ENCODE measurements at places on chromosomes 16 and 17.
A peak's percentile ranks its signal among the peaks of the same experiment; 100 is the strongest.

DNA sequence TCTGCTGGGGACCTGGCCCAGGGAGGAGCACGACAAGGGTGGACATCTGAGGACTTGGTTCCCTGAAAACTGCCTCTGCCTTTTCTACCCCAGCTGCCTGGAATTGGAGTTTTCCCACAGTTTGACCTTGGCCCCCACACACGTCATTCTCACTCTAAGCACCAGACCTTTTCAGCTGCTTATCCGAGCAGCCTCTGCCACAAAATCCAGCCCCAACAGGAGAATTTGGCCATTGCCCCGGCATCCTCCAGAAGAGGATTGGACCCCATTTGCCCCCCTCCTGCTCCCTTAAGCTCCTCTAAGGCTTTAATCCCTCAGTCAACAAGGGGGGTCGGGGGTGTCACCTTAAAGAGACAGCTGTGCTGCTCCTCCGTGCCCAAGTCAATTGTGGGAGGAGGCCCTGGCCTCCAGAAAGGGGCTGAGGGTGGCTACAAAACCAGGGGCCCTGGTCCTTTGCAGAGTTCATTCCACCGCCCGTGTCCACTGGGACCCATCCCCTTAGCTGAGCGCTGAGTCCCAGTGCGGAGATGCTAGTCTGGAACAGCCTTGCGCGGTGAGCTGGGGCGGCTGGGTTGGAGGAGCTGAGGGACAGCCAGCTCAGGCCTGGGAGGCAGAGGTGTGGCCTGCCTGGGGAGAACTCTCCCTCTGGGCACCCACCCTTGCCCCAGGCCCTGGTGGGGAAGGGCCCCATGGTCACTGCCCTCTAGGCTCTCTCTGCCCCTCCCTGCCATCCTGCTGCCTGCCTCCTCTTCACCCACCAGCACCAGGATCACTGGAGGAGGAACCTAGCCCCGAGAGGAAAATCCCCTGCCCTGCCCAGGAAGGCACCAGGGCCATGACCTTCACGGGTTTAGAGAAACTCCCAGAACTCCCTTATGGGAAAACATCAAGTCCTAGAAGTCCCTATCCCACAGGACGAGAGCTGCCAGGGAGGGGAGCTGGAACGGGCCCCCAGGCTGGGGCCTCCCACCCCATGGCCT is 18.8 kb downstream of the TTYH2 start:
- DNase-seq = no peak

- no peak for DNase-seq
These were observed 95.7 kb upstream of the AKTIP start for GRCh38 chr16:53598511-53599275.

- DNase-seq = no peak
These were observed 66.8 kb downstream of the BCAS3 start for GRCh38 chr17:60744355-60744966.

DNA sequence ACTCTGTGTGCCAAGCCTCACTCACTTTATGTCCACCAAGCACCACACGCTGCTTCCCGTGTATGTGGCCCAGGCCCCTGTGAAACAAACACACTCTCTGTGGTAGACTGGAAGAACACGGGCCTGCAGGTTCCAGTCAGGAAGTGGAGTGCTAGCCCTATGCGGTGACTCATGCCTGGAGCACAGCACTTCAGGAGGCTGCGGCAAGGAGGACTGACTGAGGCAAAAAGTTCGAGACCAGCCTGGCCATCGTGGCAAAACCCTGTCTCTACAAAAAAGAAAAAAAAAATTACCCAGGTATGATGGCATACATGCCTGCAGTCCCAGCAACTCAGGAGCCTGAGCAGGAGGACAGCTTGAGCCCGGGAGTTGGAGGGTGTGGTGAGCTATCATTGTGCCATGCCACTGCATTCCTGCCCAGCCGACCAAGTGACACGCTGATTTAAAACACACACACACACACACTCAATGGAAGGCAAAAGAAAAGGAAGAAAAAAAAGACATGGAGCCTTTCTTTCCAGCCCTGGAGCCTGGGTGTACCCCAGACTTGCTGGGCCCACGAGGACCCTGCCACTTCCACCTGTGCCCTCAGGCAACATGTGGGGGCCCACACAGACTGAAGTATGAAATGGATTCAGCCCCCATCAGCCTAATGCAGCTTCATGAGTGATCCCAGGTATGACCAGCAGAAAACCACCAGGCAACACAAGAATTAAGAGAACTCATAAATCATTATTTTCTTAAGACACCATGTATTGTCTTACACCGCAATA is 126.6 kb downstream of the ANKRD11 start:
- DNase-seq = peak; percentile 62

- no peak for DNase-seq
These were observed 131.8 kb downstream of the ABCC12 start for GRCh38 chr16:48024042-48024441.

- peak; percentile 83 for DNase-seq
These were observed at the start of gene NT5M for GRCh38 chr17:17303010-17303846. TSS of gene NT5M (plus strand) at chr17:17303373. CDS start at chr17:17303551, 178 bp downstream.

- no peak for DNase-seq
These were observed 4.8 kb downstream of the IGFALS start for GRCh38 chr16:1788708-1789100.

DNA sequence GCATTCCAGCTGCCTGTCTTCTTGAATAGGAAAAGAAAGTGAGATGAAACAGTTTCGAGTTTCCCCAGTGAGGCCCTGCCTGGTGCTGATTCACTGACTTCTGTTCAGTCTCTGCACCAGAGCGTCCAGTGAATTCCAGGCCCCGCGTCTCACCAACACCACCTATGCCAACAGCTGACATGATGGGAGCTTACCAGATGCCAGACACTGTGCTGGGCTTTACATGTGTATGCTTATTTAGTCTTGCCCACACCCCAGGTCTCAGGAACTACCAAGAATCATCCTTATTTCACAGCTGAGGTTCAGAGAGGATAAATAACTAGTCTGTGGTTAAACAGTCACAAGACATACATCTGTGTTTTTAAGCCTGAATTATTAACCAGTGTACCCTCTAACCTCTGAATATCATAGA is 29.1 kb upstream of the IRX6 start:
- peak; percentile 54 for DNase-seq

DNA sequence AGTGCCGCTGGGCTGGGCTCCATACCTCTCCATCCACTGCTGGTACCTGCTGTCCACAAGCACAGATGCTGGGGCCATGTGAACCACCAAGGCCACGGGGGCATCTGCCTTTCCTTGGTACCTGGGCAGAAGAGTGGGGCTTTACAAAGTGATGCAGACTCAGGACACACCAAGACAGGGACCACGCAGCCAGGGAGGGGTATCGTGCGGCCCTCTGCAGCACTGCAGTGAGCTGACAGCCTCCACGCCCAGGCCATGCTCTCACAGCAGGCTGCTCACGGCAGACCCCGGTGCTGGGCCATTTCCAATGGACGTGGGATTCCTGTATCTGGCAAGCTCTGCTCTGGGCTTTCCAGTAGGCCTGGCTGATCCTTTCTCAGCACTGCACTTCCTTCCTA is 14.4 kb downstream of the ELAC2 start:
- DNase-seq = no peak

GRCh38 chr16:18936727-18937340 is 10.6 kb upstream of the SMG1 start:
- no peak for DNase-seq

GRCh38 chr17:74851612-74852236 is 8.0 kb downstream of the GRIN2C start:
- DNase-seq = no peak

DNA sequence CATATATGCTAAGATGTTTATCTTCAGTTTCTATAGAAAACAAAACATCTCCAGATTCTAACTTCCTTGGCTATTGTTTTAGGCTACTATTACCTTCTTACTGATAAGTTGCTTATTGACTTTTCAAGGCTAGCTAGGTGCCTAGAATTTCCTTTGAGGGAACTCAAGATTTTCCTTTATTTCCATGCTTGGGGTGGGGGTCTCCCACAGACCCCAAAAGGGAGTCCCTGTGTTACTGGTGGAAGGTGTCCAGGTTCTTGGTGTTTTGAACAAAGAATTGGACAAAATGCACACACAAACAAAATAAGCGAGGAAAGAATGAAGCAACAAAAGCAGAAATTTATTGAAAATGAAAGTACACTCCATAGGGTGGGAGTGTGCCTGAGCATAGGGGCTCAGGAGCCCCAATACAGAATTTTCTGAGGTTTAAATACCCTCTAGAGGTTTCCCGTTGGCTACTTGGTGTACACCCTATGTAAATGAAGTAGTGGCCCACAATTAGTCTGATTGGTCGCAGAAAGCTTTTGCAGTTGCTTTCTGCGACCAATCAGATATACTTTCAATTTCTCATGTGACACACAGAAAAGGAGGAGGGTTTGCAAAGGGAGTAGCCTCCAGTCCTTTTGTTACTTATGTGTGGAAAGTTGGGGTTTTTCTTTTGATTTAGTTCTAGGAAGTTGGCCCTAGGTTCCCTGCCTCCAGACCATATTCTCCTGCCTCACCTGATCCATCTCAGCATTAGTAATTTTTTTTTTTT is 67.5 kb downstream of the MARF1 start:
- no peak for DNase-seq

GRCh38 chr17:78144147-78144719 is 2.0 kb upstream of the C17orf99 start:
- DNase-seq = peak; percentile 55

DNA sequence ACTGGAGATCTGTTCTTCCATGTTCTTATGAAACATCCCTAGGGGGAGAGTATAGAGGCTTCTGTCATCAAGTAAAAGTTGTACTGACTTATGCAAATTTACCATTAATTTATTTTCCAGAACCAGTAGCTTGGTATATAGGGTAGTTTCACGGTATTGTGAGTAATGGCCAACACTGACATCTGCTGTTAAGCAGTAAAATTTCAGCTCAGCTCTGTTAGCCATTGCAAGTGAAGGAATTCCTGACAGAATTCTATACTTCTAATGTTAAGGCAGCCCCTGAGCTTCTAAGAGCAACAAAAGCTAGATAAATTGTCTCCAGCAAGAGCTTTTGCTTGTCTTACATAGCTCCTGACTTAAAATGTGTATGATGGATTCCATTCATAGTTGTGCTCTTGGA is 613.5 kb upstream of the C16orf82 start:
- DNase-seq = no peak

- no peak for DNase-seq
These were observed 7.0 kb downstream of the IRX6 start for GRCh38 chr16:55330781-55331647.

DNA sequence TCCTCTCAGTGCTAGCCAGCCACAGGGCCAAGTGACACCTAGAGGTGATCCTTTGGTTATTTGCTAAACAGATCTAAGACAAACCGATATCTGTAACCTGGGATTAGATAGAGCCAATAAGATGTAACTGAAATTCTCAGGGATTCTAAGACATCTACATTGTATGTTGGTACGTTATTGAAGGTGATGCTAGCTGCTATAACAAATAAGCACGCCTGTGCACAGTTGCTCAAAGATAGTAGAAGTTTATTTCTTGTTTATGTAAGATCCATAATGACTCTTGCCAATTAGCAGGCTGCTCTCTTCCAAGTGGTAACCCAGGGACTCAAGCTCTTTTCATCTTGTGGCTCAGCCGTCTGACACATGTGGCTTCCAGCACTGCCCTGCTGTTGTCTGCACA is 370.3 kb downstream of the WWOX start:
- no peak for DNase-seq

GRCh38 chr17:50165066-50165465 is 739 bp upstream of the SGCA start:
- no peak for DNase-seq

GRCh38 chr17:76923491-76923890 is 55.3 kb downstream of the MGAT5B start:
- DNase-seq = no peak

GRCh38 chr17:21119247-21119918 is 7.4 kb upstream of the DHRS7B start:
- DNase-seq = peak; percentile 67

GRCh38 chr16:66294507-66294906 is 72.0 kb upstream of the CDH5 start:
- DNase-seq = no peak

DNA sequence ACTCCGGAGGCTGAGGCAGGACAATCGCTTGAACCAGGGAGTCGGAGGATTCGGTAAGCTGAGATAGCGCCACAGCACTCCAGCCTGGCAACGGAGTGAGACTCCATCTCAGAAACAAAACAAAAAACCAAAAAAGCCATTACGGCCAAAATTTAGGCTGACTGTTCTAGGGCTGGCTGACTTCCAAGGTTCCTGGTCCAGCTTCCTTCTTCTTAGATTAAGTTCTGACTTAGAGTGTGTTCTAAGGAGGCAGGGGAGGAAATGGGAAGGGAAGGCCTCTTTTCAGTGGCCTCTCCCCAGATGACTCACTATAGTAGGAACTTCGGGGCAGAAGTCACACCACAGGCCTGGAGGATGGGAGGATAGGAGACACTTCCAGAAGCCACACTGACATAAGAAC is 27.7 kb upstream of the CLEC18B start:
- DNase-seq = peak; percentile 95

DNA sequence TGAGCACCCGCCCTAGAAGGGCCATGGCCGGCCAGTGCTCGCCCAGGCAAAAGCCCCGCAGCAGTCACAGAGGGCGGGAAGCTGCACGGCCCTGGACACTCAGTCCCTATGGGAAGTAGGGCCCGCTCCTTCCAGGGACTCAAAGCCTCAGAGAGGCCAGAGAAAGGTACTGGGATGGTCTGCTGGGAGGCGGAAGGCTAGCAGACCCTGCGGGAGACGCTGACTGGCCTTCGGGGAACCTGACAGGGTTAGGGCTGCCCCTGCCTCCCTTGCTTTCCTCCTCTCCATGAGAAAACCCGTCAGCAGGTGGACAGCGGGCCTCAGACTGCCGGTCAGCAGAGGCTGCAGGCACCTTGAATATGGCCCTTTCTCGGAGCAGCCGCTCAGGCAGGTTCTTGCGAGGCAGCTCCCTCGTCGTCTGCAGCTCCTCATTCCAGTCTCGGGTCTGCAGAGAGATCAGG is 11.5 kb downstream of the CLUH start:
- DNase-seq = no peak

DNA sequence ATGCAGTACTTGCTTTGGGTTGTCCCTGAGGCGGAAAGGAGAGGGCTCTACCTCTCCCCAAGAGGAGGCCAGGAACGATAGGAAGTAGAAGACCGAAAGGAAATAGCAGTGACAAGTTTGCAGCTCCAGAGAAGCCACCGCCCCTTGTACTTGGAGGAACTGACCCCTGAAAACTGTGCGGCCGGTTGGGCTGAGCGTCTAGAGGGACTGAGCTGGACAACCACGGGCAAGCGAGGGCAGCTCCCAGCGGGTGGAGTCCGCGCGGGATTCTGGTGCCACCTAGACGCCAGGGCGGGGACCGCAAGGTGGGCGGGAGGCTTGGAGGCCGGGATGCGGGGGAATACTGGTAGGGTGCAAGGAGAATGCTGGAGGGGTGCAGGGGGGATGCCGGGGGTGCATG is 1.3 kb upstream of the SLC6A4 start:
- DNase-seq = peak; percentile 55

DNA sequence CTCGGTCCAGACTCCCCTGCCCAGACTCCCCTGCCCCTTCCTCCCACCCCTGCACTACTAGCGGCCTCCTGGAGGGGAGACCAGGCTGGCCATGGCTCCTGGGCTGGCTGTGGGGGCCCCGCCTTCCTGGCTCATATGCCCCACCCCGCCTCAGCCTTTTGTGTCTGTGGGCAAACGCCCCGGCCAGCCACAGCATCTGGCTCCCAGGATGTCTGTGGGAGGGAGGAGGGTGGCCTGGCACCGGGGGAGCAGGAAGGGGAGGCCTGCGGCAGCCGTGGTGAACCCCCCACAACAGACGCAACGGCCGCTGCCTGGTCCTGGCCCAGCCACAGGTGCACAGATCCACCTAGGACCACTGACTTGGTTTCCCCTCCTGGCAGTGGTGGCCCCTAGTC is 32.9 kb downstream of the BAHCC1 start:
- DNase-seq = peak; percentile 69

GRCh38 chr17:22695228-22695619 is 1002.9 kb downstream of the KCNJ18 start:
- no peak for DNase-seq

All from AG08395 (cell line).